B cell (primary cell): ENCODE measurements at places on chromosomes 16 and 17. TPM values are rescaled to one million over a fixed set of nuclear protein-coding genes. Genes with fewer than 3 reads are reported as not detected.

DNA sequence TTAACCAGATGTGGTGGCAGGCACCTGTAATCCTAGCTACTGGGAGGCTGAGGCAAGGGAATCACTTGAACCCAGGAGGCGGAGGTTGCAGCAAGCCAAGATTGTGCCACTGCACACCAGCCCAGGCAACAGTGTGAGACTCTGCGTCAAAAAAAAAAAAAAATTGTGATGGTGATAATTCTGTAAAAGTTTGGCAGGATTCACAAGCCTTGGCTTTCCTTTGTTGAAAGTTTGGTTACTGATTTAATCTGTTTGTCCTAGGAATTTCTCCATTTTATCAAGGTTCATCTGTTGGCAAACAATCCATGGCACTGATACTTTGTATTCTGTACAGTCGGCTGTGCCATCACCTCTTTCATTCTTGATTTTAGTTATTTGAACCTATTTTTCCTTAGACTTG is 15.9 kb downstream of the EIF4A3 start:
- DNase-seq: no peak

DNA sequence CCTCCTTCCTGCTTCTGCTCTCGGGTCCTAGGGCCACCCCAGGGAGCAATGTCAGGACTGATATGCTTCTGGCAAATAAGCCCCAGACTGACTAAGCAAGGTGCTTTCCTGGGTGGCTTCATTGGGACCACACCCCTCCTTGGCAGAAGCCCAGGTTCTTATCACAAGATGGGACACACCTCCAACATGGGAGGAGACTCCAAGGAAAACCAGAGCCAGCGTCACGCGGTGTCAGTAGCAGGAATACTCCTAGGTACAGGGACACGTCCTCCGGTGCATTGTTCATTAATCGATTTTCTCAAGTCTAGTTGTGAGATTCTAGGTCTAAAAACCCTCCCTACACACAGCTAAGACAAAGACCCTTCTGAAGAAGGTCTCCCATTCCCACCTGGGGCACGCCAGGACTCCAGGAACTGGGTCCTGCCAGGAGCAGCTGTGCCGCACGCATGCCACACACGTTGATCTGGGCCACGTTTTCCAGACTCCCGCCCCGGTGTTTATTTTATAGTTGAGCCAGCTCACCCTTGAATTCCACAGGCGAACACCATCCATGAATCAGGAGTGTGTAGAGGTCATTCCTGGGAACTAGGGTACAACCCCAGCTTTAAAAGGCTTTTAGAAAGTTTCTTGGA is 30.8 kb downstream of the FA2H start:
- no peak for DNase-seq

DNA sequence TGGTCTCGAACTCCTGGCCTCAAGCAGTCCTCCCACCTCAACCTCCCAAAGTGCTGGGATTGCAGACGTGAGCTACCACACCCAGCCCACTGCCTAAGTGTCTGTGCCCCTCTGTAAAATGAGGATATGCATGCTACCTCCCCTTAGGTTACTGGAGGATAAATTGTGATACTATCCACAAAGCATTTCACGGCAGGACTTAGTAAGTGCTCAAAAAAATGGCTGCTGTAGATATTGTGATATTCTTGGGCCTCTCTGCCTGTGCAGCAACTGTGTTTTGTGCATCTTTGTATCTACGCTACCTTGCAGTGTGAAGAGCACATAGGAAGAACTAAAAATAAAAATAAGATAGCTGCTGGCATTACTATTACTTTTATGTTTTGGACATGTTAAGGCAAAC is 1.9 kb upstream of the CASKIN1 start:
- no peak for DNase-seq

- no peak for DNase-seq
Observed at GRCh38 chr17:73160980-73161630, 3.7 kb upstream of the SSTR2 start.

GRCh38 chr17:46141645-46142044 is 51.6 kb downstream of the KANSL1 start:
- no peak for DNase-seq

DNA sequence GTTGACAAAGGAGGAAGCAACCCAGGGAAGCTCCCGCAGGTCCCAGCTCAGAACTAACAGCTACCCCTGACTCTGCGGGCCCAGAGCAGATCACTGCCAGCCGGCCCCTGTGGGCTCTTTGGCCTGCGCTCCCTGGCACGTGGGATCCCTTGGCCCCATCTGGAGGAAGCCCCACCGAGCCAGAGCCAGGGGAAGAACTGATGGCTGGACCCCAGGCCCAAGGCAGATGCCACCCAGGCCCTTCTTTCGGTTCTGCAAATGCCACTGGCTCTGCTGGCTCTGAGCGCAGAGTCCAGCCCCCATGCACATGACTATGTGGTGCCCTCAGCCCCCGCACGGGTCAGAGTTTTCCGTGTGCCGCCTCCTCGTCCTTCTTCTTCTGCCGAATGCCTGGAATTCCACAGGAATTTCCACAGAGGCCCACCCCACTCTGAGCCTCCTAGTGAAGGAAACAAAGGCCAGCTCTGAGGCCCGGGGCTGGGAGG is 35.8 kb upstream of the SNN start:
- DNase-seq: no peak

GRCh38 chr17:13953841-13954240 is 115.5 kb upstream of the COX10 start:
- DNase-seq: no peak

DNA sequence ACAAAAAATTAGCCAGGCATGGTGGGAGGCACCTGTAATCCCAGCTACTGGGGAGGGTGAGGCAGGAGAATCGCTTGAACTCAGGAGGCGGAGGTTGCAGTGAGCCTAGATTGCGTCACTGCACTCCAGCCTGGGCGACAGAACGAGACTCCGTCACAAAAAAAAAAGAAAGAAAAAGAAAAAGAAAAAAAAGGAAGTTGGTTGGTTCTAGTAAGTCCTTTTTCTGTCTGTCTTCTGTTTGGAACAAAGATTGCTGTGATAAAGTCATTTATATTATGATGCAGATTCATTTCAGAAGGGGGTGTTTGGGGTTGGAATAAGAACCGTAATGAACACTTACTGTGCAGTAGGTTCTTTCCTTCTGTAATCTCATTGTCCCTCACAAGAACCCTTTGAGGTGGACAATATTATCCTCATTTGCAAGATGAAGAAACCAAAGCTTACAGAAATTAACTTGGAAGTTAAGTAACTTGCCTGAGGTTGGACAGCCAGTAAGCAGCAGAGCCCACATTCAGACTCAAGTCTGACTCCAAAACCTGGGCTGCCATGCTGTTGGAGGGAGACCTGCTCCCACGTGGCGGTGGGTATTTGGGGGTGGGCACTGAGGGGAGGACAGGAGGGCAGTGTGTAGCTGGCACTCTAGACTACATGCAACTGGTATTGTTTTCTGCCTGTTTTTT is 10.3 kb downstream of the MINK1 start:
- no peak for DNase-seq

DNA sequence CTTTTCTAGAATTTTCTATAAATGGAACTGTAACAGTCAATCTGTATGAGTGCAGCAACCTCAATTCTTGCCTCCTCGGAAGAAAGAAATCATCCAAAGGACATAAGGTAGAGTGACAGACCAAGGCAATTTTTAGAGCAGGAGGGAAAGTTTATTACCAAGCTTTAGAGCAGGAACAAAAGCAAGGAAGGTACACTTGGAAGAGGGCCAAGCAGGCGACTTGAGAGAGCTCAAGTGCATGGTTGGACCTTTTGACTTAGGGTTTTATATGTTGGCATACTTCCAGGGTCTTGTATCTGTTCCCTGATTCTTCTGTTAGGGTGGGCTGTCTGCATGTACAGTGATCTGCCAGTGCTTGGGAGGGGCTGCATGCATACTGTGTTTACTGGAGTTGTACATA is 50.3 kb downstream of the SCNN1G start:
- DNase-seq: no peak

DNA sequence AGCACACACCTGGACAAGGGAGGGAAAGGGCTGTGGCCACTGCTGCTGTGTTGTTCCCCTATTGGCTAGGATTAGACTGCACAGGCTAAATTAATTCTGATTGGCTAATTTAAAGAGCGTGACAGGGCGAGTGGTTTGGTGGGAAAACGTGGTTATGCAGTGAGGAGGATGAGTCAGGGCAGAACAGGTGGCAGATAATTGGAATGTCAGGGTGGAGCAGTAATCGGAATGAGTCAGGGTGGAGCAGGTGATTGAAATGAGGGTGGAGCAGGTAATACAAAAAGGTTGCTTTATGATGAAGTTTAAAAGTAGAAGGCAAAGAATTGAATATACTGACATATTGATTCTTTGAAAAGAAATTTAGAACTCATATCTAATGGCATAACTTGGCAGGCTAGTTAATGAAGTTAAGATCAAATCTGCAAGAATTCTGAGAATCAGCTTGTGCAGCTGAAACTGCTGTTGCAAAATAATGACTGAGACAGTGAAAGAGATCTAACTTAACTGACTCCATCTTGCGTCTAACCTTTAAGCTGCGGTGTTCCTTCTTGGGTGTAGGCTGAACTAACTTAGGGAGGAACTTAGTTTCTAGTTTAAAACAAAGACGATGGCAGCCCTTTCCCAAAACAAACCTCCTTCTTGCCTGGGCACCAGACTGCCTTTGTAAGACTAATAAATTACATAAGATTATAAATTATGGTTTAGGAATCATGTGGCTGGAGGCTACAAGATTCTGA is 174.3 kb downstream of the UTP18 start:
- no peak for DNase-seq

DNA sequence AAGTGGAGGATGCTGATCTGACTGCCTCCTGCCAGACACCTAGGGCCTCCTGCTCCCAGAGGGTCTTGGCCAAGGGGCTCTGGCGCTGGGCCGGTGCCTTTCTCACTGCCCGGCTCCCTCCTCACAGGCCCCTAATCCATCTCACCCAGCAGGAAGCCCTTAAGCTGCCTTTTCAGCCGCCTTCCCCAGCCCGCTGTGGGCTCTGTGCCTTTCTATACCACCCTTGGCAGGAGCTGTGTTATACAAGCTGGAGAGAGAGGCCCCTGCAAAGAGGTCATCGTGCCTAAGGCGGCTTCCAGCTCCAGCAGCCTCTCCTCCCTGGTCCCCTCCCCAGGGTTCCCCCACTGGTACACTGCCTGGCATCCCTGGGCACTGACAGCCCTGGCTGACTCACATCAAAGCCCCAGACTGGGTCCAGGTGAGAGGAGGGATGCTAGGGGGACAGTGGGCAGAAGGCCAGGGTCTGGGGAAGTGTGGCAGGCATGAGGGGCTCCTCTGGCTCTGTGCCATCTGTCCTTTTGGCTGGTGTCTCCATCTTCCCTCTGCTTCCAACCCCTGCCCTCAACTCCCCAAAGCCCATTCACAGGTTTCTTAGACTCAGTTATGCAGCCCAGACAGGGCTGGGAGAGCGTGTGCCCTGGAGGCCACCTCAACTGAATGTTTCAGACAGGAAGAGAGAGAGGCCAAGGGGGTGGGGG is 15.3 kb upstream of the FZD2 start:
- DNase-seq: no peak

GRCh38 chr17:19411631-19412030 is 599 bp downstream of the RNF112 start:
- no peak for DNase-seq

DNA sequence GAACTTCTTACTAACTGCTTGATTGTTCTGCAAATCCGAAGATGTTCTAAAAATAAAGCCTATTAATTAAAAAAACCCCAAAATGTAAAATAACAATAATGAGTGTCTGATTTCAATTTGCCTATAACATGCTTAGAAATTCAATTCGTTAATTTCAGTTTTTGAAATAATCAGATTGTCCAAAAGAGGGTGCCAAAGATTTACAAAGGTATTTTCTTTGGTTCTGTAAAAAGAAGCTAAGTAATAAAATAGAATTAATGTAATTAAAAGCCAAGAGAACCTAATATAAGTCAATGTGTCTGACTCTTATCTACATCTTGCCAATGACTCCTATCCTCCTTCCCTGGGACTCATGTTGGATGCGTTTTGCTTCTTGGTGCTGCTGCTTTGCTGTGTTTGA is 75.0 kb upstream of the CPHXL start:
- DNase-seq: no peak

- DNase-seq: no peak
Observed at GRCh38 chr17:73705594-73705993, 61.3 kb upstream of the SDK2 start.

- no peak for DNase-seq
Observed at GRCh38 chr17:43832976-43833829, at the start of gene MPP3. MPP3 (minus strand) TSS chr17:43833146; CDS start chr17:43831906, 1,240 bp downstream.

- DNase-seq: no peak
Observed at GRCh38 chr16:14015461-14015860, 55.7 kb upstream of the MRTFB start.

- no peak for DNase-seq
Observed at GRCh38 chr16:54657058-54657708, 273.5 kb upstream of the IRX5 start.

GRCh38 chr16:83720981-83721380 is 86.8 kb upstream of the HSBP1 start:
- no peak for DNase-seq

DNA sequence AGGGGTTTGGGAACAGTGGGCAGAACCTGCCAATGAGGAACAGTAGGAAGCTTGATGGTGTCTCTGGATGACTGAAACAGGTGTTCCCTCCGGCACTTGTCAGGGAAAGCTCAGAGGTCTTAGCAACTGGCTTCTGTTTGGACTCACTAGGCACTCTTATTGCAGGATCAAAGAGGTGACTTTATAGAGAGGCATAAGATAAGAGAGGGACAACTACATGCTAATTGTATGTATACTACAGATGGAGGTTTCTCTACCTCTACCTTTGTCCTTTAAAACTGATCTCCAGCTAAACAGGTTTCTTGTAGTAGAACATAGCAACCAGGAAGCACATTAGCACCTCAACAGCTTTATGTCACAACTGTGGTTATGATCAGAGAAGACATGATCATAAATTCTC is 7.6 kb downstream of the CNTD1 start:
- DNase-seq: no peak

GRCh38 chr17:3583456-3583855 is 25.8 kb downstream of the TRPV1 start:
- DNase-seq: no peak

GRCh38 chr16:66551348-66551759 is 1.0 kb upstream of the CKLF start:
- DNase-seq: peak; percentile 76

Gene ADAP2
- total RNA-seq: 11.6 and 14.6 TPM in 2 replicates

Gene FBXL20
- 36.2 and 38.1 TPM in 2 replicates for total RNA-seq

Gene EPX
- total RNA-seq: not detected in 2 replicates

Gene PLLP
- not detected in 2 replicates for total RNA-seq

Gene TMC8
- total RNA-seq: 235 and 252 TPM in 2 replicates

Gene TNP2
- total RNA-seq: not detected in 2 replicates

Gene JPH3
- total RNA-seq: not detected in 2 replicates
